ENCODE measurements at places on chromosomes 13 and 19.
A peak's percentile ranks its signal among the peaks of the same experiment; 100 is the strongest.

GRCh38 chr19:1237027-1237659 lies 662 bp downstream of the CBARP start:
- DNase-seq = no peak

- DNase-seq = no peak
Measured at GRCh38 chr19:49631014-49631588, 8.8 kb downstream of the RRAS start.

- no peak for DNase-seq
Measured at GRCh38 chr19:29926801-29927200, 15.2 kb upstream of the URI1 start.

DNA sequence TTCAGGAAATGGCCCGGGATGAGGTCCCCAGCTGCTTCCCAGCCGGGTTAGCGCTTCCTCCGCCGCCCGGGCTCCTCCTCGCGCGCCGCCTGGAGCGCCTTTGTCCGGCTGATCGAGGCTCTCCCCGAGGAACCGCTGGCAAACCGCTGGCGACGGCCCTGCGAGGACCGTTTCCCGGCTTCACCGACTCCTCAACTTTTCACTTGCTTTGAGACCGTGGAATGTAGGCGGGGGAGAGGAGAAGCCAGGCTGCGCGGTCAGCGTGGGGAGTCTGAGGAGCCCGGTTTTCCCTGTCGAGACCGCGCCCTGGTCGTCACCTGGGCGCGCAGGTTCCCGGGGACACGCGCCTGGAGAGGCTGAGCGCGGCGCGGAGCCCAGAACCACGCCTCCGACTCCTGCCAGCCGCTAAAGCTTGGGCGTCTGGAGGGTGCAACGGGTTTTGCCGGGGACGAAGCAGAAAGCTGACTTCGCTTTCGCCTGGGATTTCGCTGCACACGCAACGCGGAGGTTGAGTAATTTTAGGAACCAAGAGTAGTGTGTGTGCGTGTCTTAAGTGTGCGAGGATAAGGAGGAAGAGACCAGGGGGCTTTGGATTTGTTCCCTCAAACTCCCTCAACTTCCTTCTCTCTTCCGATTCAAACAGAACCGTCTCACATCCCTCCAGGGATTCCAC lies 7.3 kb upstream of the DGKH start:
- peak; percentile 70 for DNase-seq

DNA sequence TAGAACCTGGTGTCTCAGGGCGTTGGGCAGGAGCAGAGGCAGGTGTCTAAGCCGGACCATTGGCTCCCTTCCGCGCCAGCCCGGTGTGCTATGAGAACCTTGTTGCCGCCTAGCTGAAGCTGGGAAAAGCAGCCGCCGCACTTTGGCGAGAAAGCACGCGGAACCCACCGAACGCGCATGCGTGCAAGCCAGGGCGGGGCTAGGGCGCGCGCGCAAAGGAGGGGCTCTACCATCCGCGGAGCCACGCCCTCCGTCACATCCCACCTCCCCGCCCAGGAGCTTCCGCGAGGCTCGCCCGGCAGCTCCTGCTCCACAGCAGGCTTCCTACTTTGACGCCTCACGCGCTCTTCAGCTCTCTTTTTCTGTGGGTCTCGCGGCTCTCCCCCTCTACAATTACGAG lies 51.3 kb downstream of the WDR87 start:
- DNase-seq = no peak

GRCh38 chr13:99971576-99972189 lies at the start of gene ZIC5:
Gene ZIC5, minus strand, starts transcription at chr13:99971767. Its CDS starts 164 bp downstream, at chr13:99971603.
- no peak for DNase-seq

DNA sequence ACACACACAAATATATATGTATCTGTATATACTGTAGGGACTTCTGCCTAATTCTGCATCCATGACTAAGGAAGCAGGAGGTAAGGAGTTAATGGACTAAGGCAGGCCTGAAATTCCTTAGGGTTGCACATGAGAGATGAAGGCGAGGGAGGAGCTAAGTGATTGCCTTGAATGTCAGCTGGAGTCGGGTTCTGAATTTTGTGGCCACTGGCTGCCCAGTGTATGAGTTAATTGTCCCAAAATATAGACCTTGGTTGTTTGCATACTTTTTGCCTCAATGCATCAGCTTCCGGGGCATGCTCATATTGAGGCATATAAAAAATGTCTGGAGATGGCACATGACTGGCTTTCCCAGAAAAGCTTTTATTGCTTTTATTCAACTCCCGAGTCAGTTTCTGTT lies 245.5 kb downstream of the TDRD3 start:
- DNase-seq = no peak

DNA sequence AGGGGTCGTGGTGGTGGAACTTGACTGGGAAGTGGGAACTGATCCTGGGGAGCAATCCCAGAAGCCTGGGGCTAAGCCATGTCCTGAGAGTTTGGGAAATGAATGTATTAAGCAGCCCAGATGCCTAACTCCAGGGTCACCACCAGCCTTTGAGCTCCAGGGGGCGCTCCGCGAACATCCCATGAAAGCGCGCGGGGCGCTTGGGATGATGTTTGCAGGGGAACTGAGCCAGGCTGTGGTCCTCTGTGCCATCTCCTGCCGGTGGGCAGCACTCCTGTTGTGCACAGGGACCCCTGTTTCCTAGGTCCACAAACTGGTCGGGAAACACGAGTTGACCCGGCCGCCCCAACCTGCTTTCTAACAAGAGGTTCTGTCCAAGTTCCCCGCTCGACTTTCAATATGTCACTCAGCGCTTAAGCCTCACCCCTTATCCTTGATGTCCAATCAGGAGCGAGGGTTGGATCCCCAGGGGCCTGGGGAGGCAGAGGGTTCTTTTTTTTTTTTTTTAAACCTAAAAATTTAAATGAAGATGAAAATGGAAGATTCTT lies 14.4 kb downstream of the LEUTX start:
- peak; percentile 87 for DNase-seq
